ENCODE measurements at places on chromosomes 3 and 15. TPM values are rescaled to one million over a fixed set of nuclear protein-coding genes. Genes with fewer than 3 reads are reported as not detected.

DNA sequence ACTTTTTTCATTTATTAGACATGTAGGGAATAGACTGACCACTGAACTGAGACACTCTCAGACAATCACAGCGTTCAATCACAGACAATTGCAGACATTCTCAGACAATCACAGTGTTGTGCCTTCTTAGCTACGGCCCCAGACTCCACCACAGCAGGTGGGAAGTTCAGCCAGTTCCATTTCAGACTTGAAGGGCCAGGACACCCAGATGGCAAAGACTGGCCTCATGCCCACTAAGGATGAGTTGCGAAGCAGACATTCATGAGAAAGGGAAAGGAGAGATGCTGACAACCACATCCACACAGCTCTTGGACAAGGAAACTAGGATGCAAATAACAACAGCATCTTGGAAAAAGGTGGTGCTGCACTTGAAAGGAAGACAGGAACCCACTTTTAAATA is 21.9 kb upstream of the ALDH1L1 start:
- no peak for DNase-seq

GRCh38 chr3:27504749-27505148 is 20.6 kb upstream of the SLC4A7 start:
- DNase-seq = no peak

DNA sequence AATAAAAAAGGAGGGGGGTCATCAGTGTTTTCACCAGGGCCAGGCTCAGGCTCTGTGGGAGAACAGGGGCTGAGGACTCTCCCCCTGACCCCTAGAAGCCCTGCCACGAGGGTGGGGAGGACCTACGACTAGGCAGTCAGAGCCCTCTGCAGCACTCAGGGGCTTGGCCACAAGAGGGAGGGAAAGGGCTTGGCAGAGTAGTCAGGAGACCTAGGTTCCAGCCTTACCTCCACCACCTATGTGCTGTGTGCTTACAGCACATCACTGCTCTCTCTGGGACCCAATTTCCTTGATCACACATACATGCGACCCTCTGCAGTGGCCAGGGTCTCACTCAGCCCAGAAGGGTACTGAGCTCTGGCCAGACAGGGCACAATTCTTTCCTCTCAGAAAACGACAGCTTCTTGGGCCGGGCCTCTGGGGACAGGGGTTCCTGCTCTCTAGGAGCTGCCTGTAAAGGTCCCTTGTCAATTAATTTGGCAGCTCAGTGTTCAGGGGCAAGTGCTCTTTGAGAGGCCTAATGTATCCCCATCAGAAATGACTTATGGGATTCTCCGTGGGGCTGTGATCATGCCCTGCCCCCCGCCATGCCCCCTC is 16.4 kb upstream of the SKIC8 start:
- DNase-seq = no peak

The NEK10 gene
- 9.4 TPM for total RNA-seq

The KLHL25 gene
- 12.3 TPM for total RNA-seq

GRCh38 chr15:73517566-73517965 is 74.6 kb downstream of the REC114 start:
- no peak for DNase-seq

GRCh38 chr3:43503067-43503728 is 118.6 kb downstream of the ANO10 start:
- DNase-seq = no peak

The IL12A gene
- total RNA-seq = 1.1 TPM

The GOLGA6L2 gene
- total RNA-seq = not detected

The ZSCAN2 gene
- total RNA-seq = 9.0 TPM

The TNFSF10 gene
- total RNA-seq = 44.1 TPM

Data from ureter (tissue), 1 donor.